Neural crest cell (in vitro differentiated cells): ENCODE measurements at places on chromosomes 3 and 15. TPM values are rescaled to one million over a fixed set of nuclear protein-coding genes. Genes with fewer than 3 reads are reported as not detected.

GRCh38 chr15:101615986-101616848 lies 36.0 kb downstream of the TM2D3 start:
- peak; percentile 35 for DNase-seq
- peaks cover 42% of the 10 kb centered on the region for H3K4me1 ChIP-seq
- no peaks in the 10 kb centered on the region for H3K36me3 ChIP-seq
- no peak overlapping the region for H3K27ac ChIP-seq

DNA sequence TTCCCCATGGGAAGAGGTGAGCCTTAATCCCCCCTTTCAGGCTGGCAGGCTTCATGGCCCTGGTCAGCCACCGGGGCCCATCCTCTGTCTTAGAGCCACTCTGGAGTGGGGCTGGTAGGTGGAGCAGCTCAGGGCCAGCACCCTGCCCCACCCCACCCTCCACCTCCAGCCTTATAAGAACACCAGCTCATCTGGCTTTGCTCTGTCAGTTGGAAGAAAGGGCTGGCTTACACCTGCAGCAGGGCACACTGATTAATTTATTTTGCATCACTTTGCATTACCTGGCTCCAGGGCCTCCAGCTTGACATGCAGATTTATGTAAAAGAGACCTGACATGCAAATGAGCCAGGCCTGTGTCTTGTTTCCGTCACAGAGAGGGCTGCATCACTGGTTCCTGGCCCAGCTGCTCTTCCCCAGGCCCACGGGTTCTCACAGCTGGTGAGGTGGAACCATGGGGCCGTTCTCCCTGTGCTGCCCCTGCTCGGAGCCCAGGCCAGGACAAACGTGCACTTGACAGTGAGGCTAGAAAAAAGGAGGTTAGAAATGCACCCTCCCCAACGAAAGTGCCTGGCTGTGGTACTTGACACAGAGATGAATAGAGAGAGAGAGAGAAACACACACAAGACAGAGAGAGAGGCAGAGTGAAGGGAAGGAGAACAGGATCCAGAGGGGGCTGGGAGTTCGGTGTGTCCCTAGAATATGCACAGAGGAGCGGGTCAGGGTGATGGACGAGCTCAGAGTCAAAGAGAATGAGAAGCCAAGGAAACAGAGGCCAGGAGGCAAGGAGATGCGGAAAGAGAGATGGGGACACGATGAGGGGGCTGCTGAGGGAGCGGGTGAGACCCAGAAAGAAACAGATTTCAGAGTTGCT lies 44.5 kb upstream of the MAGEF1 start:
- no peak overlapping the region for H3K4me3 ChIP-seq
- no peaks in the 10 kb centered on the region for H3K36me3 ChIP-seq
- no peak for DNase-seq

- peaks cover 11% of the 10 kb centered on the region for H3K36me3 ChIP-seq
- no peak overlapping the region for H3K27ac ChIP-seq
- DNase-seq: no peak
Observed at GRCh38 chr3:128266453-128266852, 113.2 kb downstream of the EEFSEC start.

GRCh38 chr3:125608419-125608818 lies 13.1 kb upstream of the OSBPL11 start:
- no peaks in the 10 kb centered on the region for H3K27me3 ChIP-seq
- no peak overlapping the region for H3K27ac ChIP-seq
- peaks cover 3% of the 10 kb centered on the region for H3K36me3 ChIP-seq
- no peak for DNase-seq

DNA sequence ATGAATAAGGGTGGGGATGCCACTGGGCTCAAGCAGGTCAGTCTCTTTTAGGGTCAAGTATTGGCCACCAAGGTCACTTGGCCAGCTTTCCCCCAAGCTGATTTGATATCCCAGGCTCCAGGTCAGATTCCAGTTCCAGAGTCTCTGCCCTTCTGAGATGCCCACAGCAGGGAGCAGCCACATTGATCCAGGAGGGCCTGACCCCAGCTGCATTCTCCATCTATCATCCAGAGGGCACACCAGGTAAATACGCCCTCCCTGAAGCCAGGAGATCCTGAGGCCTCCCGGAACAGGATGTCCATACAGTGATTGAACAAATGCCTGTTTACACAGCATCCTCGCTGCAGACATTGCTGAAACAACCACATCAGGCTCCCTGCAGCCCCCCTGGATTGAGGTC lies 264.6 kb upstream of the TLE3 start:
- H3K4me3 ChIP-seq: no peak overlapping the region
- H3K4me1 ChIP-seq: peaks cover 23% of the 10 kb centered on the region
- H3K27ac ChIP-seq: no peak overlapping the region

DNA sequence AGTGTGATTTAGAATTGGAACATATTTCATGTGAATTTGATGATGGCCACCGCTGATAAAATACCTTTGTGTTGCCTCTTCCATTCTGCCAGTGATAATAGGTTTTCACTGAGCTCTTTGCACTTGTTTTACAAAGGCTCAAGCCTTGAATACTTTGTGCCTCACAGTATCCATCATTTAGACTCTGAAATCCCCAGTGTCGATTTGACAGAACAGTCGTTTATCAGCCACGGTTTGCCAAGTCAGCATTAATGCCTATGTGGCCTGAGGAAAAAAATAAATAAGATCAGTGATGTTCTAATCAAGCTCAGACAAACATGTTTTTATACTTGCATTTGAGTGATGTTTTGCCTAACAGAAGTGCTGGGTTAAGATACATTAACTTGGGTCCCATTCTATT lies 399.1 kb downstream of the RBMS3 start:
- no peak overlapping the region for H3K4me3 ChIP-seq
- H3K27ac ChIP-seq: peak overlapping the region; percentile 37
- peaks cover 32% of the 10 kb centered on the region for H3K4me1 ChIP-seq
- H3K36me3 ChIP-seq: peaks cover 6% of the 10 kb centered on the region
- DNase-seq: no peak

DNA sequence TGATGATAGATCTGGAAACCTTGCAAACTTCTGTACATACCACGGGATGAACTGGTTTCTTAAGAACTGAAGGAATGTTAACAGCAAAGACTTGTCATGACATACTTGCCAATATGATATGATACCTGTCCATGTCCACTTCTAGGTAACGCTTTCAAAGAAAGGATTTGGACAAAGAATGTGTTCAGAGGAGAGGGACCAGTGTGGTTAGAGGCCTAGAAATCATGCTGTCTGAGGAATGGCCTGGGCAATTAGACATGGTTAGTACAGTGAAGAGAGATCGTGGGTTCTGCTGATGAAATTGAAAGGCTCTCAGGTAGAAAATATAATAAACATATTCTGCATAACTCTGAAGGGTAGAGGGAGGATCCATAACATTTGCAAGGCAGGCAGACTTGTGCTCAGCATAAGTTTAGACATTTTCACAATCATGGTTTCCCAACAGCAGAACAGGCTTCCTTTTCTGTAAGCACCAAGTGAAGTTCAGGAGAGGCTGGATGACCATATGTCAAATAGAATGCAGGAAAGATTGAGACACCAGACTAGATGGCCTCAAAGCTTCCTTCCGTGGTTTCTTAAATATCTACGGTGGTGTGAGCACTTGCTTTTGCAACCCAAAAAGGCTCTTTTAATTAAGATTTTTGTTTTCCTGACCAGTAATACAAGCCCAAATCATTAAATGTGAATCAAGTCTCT lies 39.9 kb downstream of the TGFBR2 start:
- H3K36me3 ChIP-seq: peaks cover 18% of the 10 kb centered on the region
- no peak overlapping the region for H3K27ac ChIP-seq
- DNase-seq: no peak
- no peak overlapping the region for H3K4me3 ChIP-seq
- H3K4me1 ChIP-seq: peaks cover 18% of the 10 kb centered on the region

FAM131A gene
- 17.4 and 19.7 TPM in 2 replicates for total RNA-seq

CCDC80 gene
- total RNA-seq: 42.1 and 49.8 TPM in 2 replicates

MOBP gene
- not detected in 2 replicates for total RNA-seq

DNA sequence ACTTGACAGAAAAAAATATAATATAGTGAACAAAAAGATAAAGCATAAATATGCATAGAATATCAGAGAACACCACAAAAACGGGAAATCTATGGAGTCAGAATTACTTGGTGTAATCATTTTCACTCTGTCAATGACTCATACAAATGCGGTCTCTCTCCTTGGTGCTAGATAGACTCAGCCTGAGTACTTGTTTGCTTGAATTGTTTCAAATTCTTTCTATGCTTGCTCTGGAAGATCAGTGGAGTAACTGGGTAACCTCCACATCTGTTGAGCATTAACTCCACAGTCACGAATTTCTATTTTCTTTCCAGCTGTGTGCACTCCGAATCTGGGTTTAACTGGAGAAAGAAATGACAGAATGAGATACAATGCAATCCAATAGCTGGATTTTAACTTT lies 760.4 kb downstream of the ZPLD1 start:
- no peak overlapping the region for H3K4me3 ChIP-seq
- H3K36me3 ChIP-seq: no peaks in the 10 kb centered on the region
- no peaks in the 10 kb centered on the region for H3K4me1 ChIP-seq
- H3K27me3 ChIP-seq: no peaks in the 10 kb centered on the region
- no peak overlapping the region for H3K27ac ChIP-seq

DNA sequence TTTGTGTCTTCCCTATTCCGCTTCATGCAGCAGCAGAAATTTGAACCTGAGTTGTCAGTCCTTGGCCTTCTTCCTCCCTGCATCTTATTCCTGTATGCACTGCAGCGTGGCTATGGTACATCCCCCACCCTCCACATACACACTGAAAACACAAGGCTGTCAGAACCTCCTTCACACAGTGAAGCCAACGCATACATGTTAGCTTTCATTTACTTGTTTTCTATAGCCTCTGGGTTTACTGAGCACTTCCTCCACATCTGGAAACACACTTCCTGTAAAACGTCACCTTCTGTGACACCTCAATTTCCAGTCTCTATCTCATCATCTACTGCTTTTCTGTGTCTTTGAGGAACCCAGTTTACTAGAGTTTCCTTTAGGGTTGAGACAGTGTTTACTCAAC lies 47.0 kb downstream of the SUSD5 start:
- H3K27me3 ChIP-seq: no peaks in the 10 kb centered on the region
- no peaks in the 10 kb centered on the region for H3K36me3 ChIP-seq
- no peak overlapping the region for H3K27ac ChIP-seq
- no peak for DNase-seq
- no peak overlapping the region for H3K4me3 ChIP-seq

GRCh38 chr3:124784686-124785382 lies 54.6 kb downstream of the UMPS start:
- H3K4me3 ChIP-seq: no peak overlapping the region
- DNase-seq: no peak
- no peak overlapping the region for H3K27ac ChIP-seq
- no peaks in the 10 kb centered on the region for H3K36me3 ChIP-seq

DNA sequence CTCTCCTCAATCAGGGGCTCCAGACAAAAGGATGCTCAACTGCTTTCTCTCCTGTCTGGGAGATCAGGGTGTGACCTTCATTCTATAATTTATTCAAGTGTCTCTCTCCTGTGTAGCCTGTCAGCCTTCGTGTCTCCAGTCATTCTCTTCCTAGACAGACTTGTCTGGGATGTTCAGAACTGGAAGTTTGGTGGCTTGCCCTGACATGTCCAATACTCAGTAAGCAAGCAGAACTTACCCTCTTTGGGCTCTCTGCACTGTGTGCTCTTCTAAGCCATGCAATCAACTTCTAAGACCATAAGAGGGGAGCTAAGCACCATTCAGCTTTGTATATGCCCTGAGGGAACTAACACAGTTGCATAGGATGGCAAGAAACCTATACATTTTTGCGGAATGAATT lies 14.1 kb downstream of the ACKR2 start:
- no peak overlapping the region for H3K4me3 ChIP-seq
- no peak overlapping the region for H3K27ac ChIP-seq
- no peaks in the 10 kb centered on the region for H3K36me3 ChIP-seq
- peaks cover 14% of the 10 kb centered on the region for H3K4me1 ChIP-seq

- peak; percentile 42 for DNase-seq
- peak overlapping the region; percentile 56 for H3K4me3 ChIP-seq
- H3K27ac ChIP-seq: peak overlapping the region; percentile 87
- peaks cover 5% of the 10 kb centered on the region for H3K36me3 ChIP-seq
- H3K27me3 ChIP-seq: no peaks in the 10 kb centered on the region
Observed at GRCh38 chr3:117036259-117036799, 326.8 kb downstream of the TUSC7 start.

DNA sequence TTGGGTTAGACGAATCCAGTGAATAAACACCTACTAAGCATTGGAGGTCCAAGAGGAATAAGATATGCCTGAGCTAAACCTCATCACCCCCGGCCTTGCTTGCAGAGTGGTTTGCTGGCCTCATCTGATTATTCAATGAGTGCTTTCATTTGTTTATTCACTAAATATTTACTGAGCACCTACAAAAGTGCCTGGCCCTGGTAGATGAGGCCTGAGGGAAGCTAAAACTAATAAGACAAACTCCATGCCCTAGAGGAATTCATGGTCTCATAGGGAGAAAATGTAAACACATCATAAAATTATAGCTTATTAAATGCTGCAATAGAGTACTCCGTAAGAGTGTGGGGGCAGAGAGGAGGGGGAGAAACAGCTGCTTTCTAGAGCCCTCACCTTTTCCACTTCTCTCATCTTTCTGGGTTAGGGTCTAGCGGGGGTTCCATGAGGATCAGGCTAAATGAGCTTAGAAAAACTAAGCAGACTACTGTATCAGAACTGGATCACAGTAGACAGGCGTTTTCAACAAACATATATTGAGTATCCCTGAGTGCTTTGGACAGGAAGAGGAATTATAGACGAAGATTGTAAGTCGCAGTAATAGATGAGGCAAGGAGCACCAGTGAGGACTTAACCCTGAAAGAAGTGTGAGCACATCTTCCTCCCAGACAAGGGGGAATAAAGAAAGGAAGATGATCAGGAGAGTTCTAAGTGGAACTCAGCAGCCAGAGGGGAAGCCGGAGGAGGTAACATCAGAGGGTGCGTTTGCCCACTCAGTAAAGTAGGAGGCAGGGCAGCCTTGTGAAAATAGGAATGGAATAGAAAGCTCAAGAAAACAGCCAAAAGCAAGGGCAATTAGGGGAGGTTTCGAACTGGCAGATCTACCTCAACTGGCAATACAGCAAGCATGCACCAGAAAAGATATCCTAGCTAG lies 31.5 kb upstream of the LAMP3 start:
- no peak for DNase-seq
- H3K36me3 ChIP-seq: no peaks in the 10 kb centered on the region
- no peaks in the 10 kb centered on the region for H3K4me1 ChIP-seq
- no peak overlapping the region for H3K27ac ChIP-seq

- no peaks in the 10 kb centered on the region for H3K4me1 ChIP-seq
- H3K27ac ChIP-seq: no peak overlapping the region
- DNase-seq: no peak
- H3K27me3 ChIP-seq: no peaks in the 10 kb centered on the region
- peaks cover 4% of the 10 kb centered on the region for H3K36me3 ChIP-seq
- no peak overlapping the region for H3K4me3 ChIP-seq
Observed at GRCh38 chr3:122864498-122864897, 69.6 kb downstream of the SLC49A4 start.
